ENCODE measurements at places on chromosomes 1 and 21.

- DNase-seq, result no peak
These were observed 66.3 kb upstream of the KIF1B start for GRCh38 chr1:10143961-10144485.

DNA sequence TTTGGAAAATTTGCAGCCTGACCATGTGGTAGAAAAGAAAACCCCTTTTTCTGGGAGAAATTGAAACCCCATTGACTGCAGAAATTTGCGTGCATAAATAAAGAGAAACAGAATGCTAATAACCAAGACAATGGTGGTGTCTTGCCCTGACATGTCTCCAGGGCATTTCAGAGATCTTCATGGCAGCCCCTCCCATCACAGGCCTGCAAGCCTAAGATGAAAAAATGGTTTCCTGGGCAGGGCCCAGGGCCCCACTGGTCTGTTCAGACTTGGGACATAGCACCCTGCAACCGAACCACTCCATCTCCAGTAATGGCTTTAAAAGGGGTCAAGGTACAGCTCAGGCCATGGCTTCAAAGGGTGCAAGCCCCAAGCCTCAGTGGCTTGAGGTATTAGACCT, 71.6 kb upstream of the SGIP1 start:
- DNase-seq, result no peak

GRCh38 chr1:178704833-178705232, 20.2 kb upstream of the RALGPS2 start:
- no peak for DNase-seq

DNA sequence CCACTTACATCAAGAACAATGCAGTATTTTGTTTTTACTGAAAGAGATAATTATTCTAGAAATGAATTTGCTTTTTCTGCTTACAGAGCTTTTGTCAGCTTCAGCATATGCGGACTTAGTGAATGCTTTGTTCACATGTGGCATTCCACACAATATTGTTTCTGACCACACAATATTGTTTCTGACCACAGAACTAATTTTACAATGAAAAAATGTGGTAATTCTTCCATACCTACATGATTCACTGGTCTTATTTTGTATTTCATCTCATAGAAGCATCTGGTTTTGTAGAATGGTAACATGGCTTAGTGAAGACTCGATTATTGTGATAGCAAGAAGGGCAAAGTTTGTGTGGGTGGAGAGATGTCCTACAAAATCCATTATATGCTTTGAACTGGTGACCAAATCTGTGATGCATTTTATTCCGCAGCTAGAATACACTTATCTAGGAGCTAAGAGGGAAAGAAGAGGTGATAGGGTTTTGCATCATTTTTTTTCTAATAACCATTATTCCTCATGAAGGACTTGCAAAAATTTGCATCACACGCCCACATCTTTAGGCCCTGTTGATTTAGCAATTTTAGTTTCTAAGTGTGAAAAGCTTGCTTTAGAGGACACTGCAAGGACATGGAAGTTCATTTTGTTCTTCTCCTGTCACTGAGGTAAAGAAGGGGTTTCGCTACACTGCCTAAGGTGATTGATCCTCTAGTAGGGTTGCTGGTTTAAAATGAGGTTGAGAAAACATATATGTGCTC, 75.3 kb downstream of the HLX start:
- DNase-seq, result no peak

DNA sequence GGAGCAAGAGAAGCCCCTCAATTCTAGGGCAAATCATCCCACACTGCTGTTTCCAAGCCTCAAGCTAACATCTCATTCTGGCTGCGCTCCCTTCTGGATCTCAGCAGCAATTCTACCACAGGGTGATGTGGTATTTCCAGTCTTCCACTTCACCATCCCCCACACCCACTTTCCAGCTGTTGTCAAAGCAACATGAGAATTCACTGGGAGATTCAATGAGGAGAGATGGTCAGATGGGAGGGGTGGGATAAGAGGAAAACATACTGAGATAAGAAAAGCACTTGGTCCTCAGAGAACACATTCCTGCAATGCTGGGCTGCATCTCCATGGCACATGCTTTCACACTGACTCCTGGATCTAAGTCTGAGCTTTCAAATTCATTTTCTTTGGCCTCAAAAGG, 47.3 kb upstream of the LRRC52 start:
- DNase-seq, result no peak

- no peak for DNase-seq
These were observed 195.2 kb downstream of the TOMM20 start for GRCh38 chr1:234933475-234933874.

- DNase-seq, result no peak
These were observed 3.5 kb upstream of the S100A8 start for GRCh38 chr1:153394391-153394790.

DNA sequence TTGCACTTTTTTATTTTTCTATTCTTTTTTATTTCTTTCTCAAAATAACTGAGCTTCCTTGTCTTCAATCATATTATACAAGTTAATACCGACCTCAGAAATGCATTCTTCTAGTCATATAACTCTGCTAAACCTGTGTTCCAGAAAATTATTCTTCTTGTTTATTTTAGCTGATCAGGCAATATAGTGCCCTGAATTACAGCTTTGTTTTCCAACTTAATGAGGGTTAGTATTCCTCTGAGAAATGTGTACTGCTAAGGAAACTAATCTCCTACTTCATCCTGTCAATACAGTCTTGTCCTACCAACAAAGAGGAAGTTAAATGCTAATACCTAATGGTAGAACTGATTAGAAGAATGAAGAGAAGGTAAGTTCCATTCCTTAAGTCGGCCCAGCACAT, 13.0 kb downstream of the BRINP3 start:
- no peak for DNase-seq

- DNase-seq, result no peak
These were observed 10.4 kb downstream of the NUAK2 start for GRCh38 chr1:205310976-205311704.

GRCh38 chr1:21961337-21961736, 15.5 kb upstream of the CELA3B start:
- DNase-seq, result no peak

DNA sequence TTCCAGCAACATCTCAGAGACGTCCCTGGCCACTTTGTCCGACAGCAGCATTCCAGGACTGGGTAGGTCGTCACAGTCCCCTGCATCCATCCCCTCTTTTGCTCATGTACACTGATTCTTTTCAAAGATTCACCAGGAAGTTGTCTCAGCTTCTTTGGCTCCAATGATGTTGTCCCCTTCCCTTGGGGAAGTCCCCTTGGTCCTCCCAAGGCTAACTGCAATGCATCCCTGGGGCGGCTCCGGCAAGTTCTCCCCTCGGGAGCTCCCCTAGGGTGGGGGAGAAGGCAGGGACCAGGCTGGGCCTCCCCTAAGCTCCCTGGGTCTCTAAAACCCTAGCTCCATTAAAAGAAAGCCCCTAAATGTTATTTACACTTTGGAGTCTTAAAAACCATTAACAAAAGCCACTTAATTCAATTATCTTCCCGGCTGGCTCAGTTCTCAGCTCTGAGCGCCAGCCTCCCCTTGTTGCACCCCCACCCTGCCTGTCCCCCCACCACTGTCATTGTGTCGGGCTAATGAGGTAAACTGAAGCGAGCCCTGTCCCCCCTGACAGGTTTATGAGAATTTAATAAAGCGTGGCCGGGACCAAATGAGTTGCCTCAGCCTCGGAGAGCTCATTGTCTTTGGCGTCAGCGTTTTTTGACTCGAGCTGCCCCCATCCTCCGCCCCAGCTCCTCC, 25.3 kb downstream of the KNCN start:
- DNase-seq, result no peak

- no peak for DNase-seq
These were observed 163.6 kb upstream of the ARHGEF16 start for GRCh38 chr1:3290915-3291314.

GRCh38 chr1:40391688-40392145, 18.2 kb downstream of the SMAP2 start:
- DNase-seq, result no peak

DNA sequence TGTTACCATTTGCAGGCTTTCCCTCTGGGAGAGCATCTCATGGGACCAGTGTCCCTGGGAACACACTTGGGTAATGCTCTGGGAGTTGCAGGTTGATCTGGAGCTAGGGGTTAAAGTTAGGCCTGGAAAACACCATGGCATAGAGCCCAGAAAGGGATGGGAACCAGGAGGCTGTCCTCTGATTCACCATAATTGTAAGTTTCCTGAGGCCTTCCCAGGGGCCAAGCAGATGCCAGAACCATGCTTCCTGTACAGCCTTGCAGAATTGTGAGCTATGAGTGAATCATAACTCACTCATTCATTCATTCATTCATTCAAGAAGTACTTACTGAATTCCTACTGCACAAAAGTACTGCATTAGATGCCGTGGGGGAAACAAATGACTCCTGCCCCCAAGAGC, 50.0 kb downstream of the LACTBL1 start:
- DNase-seq, result no peak

DNA sequence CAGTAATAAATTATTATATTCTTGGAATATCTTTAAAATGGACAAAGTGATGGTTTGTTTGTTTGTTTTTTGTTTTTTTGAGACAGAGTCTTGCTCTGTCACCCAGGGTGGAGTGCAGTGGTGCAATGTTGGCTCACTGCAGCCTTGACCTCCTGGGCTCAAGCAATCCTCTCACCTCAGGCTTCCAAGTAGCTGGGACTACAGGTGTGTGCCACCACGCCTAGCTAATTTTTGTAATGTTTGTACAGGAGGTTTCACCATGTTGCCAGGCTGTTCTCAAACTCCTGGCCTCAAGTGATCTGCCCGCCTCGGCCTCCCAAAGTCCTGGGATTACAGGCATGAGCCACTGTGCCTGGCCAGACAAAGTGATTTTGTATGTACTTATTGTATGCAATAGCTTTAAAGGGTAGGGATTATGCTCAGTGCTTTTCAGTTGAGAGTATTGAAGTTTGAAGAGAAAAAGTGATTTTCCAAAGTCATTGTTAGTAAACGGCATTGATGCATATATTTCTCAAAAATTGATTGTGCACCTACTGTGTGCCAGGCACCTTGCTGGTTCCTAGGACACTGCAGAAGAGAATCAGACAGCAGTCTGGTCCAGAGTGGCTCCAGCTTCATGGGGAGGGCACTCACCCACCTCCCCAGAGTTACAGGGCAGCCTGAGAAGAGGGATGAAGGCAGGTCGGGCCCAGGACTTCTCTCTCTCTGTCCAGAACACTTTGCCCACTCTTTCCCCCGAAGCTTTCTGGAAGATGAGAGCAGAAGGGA, 34.2 kb upstream of the TTC22 start:
- no peak for DNase-seq

DNA sequence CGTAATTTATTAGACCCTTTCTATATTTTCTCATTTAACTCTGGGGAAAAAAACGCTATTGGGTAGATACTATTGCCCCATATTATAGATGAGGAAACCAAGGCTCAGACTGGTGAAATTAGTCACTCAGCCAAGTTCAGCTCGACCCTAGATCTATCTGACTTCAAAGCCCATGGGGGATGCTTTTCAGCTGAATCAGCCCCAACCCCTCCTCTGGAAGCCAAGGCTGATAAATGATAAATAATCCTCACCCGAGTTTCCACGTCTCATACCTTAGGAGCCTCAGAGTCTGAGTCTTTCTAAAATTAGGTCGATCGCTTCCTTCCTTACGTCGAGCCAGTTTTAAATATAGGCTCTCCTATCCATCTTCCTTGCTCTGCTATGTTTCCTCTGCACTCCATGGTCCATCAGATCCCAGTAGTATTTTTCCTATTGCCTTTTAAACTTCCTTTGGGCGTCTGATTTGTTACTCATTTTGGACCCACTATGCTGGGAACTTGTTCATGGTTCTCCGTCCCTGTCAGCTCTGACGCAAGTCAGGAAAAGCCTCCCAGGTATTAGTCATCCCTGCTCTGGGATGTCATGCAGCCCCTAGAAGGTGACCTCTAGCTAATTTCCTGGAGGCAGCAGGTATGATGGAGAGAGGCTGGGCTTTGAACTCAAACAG, 122.8 kb downstream of the PLPP3 start:
- DNase-seq, result no peak

DNA sequence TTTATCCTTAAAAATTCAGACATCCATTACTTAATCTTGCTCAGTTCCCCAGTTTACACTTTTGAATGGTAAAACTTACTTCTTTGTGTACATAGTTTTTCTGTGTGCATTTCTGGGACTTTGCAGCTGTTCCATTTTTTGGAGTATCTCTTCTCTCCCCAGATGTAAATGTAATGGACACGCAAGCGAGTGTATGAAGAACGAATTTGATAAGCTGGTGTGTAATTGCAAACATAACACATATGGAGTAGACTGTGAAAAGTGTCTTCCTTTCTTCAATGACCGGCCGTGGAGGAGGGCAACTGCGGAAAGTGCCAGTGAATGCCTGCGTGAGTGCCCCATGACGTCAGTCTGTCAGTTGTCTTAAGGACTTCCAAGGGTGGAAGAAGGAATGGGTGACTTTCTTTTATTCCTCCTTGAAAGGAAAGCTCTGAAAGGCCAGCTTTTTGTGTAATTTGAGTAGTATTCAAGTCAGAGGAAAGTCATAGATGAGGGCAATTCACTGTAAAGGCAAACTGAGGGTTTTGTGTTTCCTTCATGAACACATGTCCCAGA, 75.7 kb upstream of the LAMC2 start:
- no peak for DNase-seq

DNA sequence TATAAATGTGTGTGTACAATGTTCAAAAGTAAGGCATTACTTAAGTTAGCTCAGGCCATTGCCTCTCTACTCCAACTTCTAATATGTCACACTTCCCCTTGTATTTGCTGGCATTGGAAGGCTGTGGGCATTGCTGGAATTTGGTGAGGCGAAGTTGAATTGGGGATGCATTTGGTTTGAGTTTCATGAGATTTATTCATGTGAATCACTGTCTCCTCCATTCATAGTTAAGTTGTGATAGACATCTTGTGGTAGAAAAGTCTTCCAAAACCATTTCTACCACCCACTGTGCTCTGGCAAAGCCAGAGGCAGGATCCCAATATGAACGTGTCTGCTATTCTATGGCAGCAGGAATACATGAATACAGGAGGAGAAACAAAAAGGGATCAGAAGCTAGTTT, 397.8 kb upstream of the USP24 start:
- DNase-seq, result no peak

DNA sequence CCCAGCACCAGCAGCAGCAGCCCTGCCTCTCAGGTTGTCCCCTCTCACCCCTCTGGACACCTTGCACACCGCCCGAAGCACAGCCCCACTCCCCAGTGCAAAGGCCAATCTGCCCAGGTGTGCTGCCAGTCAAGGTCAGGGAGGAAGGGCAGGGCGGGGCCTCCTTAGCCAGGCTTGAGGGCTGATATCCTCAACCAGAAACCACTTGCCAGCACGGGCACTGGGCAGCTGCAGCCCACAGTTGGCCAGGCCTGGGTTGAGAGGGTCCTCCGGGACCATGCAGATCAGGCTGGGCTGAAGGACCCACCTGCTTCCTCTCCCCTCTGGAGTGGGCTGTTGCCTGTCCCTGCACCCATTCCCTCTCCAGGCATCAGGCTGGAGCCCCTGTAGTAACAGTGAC, 588.3 kb downstream of the NPHP4 start:
- no peak for DNase-seq

GRCh38 chr1:3786468-3787348, 9.6 kb downstream of the LRRC47 start:
- DNase-seq, result no peak

GRCh38 chr1:39926820-39927219, 25.1 kb upstream of the MYCL start:
- no peak for DNase-seq

GRCh38 chr1:236515443-236515958, 8.3 kb upstream of the LGALS8 start:
- no peak for DNase-seq

All from T-helper 9 cell (primary cell).